ENCODE measurements at places on chromosomes 5 and 9.

GRCh38 chr5:90503596-90503995 lies 25.8 kb downstream of the LYSMD3 start:
- DNase-seq: no peak

- no peak for DNase-seq
Observed at GRCh38 chr5:156200938-156201787, 125.8 kb upstream of the SGCD start.

DNA sequence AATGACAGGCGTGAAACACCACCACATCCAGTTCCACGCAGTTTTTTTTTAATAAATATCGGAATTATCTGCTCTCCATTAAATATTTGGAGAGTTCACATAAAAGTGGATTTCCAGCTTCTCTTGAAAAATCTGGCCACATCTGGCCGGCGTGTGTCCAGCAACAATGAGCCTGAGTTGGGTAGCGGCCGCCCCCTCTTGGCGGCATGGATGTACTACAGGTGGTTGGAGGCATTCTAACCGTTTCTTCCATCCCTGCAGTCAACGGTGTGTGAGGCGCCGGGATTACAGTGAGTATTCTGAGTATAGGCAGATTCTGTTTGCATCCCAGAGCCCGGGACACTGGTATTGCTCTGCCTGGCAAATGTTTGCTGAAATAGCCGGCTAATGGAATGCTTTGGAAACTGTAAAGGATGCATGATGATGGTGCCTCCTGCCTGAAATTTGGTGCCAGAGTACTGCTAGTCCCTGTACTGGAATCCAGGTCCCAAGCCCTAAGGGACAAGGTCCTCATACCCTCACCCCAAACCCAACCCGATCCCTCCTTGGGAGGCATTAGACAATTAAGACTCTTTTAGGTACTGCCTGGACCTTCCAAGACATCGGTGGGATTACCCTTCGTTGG lies 13.6 kb upstream of the GM2A start:
- peak; percentile 67 for DNase-seq

GRCh38 chr5:9437741-9438240 lies 108.1 kb downstream of the SEMA5A start:
- no peak for DNase-seq

DNA sequence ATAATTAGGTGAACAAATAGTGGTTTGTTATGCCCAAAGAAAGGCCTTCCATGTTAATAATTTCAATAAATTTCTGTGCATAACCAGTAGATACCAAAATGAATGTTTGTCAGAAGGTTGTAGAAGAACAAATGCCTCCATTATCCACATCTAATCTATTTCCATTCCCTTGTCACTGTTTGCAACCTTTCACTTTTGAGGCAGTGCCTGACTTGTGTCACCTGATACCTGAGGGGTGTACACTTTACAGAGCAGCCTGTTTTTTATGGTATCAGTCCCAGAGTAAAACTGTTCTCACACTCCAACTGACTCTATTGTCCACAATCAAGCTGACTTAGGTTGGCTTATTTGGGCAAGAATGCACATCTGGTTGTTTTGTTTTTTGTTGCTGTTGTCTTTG lies 40.1 kb downstream of the FREM1 start:
- no peak for DNase-seq

- no peak for DNase-seq
Observed at GRCh38 chr9:14064940-14065339, 249.0 kb downstream of the NFIB start.

- DNase-seq: no peak
Observed at GRCh38 chr9:73615557-73615956, 463.9 kb downstream of the ANXA1 start.

DNA sequence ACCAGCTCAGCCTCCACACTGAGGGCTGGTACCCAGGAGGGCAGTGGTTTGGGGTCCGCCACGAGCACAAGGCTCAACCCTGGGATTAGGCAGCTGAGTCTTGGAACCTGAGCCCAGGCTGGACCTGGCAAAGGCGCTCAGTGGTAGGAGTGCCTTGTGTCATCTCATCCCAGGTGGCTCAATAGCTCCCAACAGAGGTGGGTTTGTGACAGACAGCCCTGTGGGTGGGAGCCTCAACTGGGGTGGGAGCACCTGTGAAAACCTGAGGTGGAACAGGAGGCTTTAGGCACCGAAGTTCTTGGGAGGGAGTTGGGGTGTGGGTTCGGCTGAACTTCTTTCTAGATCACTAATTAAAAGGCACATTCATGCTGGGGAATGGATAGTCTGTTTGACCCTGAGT lies 35.2 kb upstream of the SMU1 start:
- DNase-seq: peak; percentile 5

- DNase-seq: no peak
Observed at GRCh38 chr5:38163636-38164237, 94.6 kb upstream of the EGFLAM start.

- no peak for DNase-seq
Observed at GRCh38 chr5:151086905-151087360, 6.1 kb upstream of the TNIP1 start.

DNA sequence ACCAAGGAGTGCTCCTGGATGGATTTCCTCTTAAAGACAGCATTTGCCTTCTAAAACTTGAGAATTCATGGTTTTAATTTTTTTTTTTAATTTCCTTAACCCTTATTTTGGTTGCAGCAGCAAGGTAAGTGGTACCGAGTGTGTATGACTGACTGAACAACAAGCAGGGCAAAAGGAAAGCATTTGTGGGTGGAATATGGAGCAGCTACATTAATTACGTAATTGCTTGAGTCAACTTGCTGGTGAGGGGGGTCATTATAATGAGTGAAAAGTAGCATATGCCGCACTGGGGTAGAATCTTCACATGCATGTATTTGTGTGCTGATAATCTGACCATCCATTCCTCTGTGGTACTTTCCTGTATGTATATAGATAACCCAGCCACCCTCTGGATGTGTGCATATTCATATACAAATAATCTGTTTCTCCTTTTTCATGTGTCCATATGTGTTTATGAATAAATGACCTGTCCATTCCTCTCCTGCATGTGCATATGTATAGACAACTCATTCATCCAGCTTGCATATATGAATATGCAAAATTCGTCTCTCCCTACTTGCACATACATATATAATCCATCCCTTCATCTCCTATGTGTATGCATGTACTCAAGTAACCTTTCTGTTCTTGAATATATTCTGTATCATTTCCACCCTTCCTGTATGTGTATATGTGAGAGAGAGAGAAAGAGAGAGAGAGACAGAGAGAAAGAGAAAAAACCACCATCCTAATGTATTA lies 147.5 kb upstream of the RUSC2 start:
- DNase-seq: no peak

DNA sequence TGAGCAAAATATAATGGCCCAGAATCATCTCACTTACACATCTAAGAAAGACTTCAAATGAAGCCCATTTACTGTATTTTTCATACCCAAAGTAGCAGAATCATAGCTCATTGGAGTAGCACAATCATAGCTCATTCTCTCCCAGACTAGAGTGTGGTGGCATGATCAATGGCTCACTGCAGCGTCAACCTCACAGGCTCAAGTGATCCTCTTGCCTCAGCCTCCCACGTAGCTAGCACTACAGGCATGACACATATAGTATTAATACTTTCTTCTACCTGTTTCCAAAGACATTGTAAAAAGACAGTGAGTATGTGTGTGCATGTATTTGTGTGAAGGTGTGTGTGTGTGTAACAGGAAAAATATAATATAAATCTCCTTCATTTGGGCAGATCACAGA lies 1247.9 kb upstream of the ACO1 start:
- DNase-seq: no peak

DNA sequence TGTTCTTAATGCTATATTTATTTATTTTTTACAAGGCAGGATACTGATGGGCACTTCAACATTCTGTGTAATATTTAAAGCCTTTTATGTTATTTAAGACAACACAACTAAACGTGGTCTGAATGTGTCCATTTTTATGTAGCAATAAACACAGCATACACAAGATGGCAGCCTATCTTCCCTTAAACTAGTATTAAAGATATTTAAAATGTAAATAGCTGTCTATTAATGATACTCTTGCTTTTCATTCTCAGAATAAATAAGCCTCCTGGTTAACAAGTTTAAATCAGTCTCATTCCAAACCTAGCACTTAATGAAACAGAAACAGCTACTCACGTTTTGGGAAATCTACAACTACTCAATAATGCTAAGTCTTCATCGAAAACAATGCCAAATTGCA lies 315.7 kb downstream of the MCTP1 start:
- DNase-seq: no peak

DNA sequence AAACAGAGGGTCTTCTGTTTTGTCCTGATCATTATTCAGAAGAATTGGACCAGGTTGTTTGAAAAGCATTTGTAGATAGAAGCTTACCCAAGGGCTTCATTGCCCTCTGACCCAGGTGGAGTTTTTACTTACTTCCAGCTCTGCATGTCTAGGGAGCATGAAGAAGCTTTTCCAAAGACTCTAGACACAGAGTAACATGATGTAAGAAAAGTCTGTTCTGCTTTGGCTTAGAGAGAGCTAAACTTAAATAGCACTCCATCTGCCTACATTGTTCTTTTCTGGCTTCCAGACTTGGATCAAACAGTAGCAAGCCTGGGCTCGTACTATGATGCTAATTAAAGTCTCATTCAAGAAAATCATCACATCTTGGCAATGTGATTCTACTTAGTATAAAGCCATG lies 112.1 kb downstream of the SNCAIP start:
- no peak for DNase-seq

- no peak for DNase-seq
Observed at GRCh38 chr5:89372176-89372575, 489.2 kb upstream of the MEF2C start.

- no peak for DNase-seq
Observed at GRCh38 chr5:179615203-179615602, 8.3 kb downstream of the HNRNPH1 start.

DNA sequence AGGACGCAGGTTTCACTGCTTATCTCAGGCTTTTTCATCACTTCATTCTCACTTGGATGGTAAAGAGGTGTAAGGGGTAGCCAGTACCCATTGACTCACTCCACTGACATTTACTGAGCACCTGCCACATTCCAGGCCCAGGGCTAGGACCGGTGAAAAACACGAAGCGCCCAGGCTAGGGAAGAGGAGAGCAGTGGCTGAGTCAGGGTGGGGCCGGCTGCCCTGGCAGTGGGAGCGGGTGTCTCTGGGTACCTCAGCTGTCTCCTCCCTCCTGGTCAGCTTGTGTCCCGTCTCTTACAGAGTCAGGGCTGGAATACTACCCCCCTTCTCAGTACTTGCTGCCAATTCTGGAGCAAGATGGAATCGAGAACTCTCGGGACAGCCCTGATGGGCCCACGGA lies 22.2 kb downstream of the LRSAM1 start:
- no peak for DNase-seq

- no peak for DNase-seq
Observed at GRCh38 chr9:132461971-132462370, 52.0 kb downstream of the CFAP77 start.

DNA sequence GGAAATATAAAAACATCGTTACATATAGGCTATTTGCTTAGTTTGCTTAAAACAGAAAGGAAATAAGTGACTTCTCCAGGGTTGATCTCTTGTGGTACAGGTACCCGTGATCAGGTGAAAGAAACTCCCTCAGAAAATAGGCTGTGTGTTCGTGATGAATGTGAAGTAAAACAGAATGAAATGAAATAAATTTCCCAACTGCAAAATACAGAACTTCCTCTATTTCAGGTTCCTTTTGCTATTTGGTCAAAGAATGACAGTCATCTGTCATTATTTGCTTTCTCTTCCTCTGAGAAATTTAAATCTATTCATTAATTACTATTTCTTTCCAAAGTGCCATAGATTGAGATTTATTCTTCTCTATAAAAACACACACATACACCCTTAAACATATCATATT lies 408.1 kb downstream of the FAM170A start:
- no peak for DNase-seq

GRCh38 chr5:80540691-80541090 lies 29.4 kb downstream of the ANKRD34B start:
- DNase-seq: no peak

- peak; percentile 74 for DNase-seq
Observed at GRCh38 chr5:151164687-151165392, 7.3 kb upstream of the ANXA6 start.

DNA sequence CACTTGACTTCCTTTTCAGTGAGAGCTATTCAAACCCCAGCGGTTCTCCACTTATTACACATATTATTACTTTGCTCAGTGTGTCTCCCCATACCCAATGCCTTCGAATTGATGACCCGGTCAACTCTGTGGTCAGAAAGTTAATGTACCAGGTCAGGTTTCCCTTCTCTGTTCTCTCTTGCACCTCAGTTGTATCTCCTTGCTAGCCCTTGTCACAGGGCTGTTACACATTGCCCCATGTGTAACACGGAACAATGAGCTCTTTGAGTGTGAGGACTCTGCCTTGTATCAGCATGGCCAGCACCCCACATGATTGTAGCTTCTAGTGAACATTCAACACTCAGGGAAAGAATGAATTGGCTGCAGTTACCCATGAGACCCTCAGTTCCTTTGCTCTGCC lies 73.6 kb downstream of the DOCK2 start:
- no peak for DNase-seq

DNA sequence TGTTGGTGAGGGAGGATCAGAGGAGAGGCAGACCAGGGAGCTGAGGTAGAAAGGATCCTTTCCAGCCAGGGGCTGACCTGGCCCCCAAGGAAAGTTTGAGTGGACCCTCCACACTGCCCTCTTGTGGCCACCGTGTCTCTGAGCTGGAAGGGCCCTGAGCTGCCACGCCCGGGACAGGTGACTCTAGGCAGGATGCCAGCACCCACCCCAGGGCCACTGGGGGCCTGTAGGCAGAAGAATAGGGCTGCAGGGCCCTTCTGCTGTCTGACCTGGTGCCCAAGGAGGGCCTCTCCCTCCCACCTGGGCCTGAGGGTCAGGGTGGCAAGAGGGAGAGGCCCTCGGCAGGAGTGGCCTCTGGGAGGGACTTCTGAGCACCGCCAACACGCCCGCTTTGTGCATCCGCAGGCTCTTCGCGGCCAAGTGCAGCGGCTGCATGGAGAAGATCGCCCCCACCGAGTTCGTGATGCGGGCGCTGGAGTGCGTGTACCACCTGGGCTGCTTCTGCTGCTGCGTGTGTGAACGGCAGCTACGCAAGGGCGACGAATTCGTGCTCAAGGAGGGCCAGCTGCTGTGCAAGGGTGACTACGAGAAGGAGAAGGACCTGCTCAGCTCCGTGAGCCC lies 76.8 kb downstream of the LMX1B start:
- DNase-seq: no peak

GRCh38 chr9:71719562-71719961 lies 48.8 kb downstream of the CEMIP2 start:
- no peak for DNase-seq

GRCh38 chr9:76571288-76571687 lies 112.3 kb downstream of the GCNT1 start:
- DNase-seq: no peak

DNA sequence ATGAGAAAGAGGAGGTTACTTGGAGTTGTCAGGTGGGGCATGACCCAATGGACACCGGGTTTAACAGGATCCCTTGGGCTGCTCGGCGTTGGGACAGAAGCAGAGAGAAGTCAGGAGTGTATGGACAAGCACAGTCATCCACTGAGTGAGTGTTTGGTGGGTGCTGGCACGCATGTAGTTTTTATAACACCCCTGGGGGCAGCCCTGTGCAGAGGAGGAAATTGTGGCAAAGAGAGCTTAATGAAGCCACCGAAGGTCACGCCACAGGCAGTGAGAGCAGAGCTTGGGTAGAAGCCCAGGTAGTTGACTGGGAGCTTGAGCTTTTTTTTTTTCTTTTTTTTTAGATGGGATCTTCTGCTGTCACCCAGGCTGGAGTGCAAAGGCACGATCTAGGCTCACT lies 43.2 kb upstream of the IER5L start:
- no peak for DNase-seq
